ENCODE measurements at places on chromosomes 7 and 10. TPM values are rescaled to one million over a fixed set of nuclear protein-coding genes. Genes with fewer than 3 reads are reported as not detected.

DPCD gene
- 16.7 TPM for total RNA-seq

DNA sequence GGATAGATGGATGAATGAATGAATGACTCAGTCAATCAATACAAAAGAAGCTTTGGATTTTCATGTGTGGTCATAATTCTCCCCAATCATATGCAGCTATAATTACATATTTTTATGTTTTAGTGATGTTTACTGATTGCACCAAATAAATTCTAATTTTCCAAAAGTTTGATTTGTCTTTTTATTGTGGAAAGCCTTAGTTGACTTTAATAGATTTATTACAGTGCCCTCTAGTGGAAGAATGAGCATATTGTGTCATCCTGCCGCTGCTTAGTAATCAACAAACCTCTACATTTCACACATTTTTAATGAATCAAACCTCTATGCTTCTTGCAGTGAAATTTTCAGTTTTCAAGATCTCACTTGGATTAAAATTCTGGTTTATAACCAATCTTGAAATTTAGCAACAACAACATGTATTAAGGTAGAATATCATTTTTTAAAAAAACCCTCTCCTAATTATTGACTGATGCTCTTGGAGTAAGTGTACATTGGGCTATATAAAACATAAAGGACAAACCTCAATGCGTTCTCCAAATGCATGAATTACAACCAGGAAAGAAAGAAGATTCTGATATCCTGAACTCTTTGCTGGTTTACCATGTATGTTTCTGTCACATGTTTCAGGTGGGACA is 55.6 kb upstream of the PNLIP start:
- no peak for DNase-seq

DNA sequence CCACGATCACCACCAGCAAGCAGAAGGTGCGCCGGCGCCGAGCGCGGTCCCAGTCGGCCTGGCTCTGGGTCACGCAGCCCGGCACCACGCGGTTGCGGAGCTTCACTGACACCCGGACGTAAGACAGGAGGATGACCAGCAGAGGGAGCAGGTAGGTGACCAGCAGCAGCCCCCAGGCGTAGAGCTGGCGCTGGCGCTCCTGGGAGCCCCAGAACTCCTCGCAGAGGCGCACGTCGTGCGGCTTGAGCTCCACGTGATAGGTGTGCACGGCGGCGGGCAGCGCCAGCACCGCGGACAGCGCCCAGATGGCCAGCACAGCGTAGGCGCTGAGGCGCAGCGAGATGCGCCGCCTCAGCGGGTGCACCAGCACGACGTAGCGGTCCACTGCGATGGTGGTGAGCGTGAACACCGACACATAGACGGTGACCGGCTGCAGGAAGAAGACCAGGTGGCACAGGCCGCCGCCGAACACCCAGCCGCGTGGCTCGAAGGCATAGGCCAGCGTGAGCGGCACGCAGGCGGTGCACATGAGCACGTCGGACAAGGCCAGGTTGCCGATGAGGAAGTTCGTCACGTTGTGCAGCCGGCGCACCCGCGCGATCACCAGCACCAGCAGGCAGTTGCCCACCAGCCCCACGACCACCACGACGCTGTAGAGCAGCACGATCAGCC is 920 bp downstream of the PRLHR start:
- peak; percentile 81 for DNase-seq

DNA sequence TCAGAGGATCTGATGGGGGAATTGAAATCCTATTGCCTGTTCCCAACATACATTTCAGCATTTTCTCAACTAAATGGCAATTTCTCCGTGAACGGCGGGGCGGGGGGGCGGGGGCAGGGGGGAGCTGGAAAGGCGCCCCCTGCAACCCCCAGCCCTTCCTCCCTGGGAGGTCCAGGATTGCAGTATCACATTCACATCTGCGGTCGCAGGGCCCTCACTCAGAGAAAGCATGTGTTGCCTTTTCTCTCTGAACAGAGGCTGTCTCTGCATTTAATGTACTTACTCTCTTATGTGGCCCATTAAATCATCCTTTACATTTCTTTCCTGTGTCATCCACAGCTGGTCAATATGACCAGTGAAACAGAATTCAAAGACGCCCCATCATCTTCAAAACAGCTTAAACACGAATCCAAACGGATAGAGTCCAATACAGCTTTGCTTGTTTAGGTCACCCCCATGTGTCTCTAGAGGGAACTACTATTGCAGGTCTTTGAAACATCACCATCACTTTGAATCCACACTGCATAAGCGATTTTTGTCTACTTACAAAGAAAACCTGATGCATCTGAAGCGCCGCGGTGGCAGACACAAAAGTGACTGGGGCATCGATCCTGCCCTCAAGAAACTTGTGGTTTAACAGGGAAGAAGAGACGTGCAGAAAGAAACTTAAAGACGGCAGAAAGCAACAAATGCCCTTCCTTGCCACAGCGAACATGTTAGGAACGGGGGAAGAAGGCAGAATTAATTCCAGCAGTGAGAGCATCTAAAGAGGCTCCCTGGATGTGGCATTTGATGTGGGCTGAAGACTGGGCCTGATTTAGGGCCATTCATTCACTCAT is 17.0 kb upstream of the ECHDC3 start:
- DNase-seq: peak; percentile 29

DNA sequence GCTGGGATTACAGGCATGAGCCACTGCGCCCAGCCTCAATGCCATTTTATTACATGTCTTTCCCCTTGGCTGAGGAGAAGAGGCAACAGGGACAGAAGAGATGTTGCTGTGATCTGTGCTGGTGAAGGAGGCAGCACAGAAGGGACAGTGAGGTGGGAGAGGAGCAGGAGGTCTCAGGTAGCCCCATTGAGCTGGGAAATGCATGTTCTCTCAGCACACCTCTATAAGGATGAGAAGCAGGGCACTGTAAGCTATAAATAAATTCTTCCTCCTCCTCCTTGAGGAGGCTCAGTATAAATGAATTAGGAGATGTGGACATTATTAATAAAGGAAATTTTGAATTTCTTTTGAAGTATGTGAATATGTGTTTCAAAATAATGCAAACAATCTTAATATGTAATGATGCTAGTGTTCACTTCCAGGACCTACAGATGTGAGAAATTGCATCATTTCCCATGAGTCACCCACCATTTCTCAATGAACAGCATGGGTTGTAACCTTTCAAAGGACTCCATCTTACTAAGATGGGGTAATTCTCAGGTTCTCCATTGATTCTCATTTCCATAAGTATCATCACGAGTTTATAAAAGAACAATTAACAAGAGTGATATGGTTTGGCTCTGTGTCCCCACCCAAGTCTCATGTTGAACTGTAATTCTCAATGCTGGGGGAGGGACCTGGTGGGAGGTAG is 88.9 kb upstream of the ODAD2 start:
- DNase-seq: no peak

DNA sequence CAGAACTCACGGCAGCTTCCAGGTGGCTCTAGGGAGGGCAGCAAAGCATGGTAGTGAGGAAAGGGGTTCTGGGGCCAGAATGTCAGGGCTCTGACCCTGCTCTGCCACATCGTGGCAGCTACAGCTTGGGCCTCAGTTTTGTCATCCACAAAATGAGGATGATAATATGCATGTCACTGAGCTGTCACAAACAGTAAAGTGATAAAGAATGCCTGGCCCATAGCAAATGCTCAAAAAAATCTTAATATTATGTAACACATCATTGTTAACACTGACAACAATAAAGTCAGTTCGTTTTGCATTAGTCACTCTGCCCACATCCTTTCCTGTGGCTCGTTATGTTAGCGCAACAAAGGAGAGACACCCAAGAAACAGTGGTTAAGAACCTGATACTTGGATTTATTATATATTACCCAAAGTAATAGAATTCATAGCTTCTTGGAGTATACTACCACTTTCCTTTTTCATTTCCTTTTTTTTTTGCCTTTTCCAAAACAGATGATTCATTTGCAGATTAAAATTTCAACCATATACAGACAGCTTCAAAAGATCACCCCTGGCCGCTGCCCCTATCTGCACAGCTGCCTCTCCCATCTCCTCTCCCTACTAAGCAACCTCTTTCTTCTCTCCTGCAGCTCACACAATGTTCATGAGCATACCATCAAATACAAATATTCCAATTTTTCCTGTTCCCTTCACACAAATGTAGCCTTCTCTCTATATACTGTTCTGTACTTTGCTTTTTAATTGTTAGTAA is 45.5 kb upstream of the DDC start:
- DNase-seq: no peak

DNA sequence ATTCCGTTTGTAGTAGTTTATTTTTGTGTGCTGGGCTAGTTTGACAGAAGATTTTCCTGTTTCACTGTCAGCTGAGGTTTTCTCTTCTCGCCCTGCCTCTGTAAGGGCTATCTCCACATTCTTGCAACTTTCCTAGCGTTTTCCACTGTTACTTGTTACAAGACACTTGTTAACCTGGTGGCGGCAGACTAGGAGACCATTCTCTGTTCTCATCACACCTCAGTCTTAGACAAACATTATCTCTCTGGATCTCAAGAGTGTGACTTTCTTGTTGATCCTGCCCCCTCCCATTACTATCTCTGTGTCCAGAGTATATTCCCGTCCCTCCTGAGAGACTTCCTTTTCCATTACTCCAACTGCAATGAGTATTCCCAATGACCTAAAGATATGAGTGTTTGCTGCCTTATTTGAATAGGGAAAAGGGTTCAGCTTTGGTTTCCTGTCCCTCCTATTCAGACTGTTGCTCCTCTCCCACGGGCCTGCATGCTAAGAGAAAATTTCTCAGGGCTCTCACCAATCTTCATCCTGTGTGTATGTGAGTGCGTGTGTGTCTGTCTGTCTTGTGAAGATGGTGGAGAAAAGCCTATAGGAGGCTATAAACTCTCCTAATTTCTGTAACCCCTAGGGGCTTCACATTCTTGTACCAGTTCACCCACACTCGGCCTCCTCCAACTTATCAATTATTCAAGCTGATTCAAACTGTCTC is 722.4 kb upstream of the POT1 start:
- DNase-seq: no peak

- DNase-seq: no peak
Measured at GRCh38 chr7:148738737-148739535, 40.2 kb downstream of the CUL1 start.

DNA sequence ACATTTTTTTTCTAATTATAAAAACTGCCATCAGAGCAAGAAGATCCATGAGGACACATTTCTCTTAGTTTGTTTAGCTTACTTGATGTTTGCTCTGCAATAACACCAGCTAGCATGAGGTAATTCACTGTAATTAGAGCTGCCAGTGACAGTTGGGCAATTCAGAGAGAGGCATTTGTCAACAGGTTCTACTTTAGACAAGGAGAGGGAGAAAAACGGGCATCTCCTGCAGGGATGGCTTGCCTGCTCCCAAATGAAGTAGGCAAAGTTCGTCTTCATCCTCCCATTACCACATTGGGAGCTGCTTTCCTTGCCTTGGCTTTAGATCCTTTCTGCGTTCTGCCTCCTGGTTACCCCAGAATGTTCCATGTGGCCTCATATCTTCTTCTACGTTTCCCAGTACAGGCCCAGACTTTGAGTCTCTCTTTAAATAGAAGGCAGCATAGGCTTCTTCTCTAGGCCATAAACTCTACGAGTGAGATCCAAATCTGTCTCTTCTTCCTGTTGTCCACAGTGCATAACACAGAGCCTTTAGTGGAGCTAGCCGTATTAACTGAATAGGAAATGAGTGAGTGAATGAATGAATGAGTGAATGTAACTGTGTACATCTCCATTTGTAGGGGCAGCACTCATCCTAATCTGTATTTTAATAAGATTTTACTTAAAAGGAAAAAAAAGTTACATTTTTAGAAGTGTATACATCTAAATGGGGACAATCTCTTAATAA is 21.2 kb downstream of the ASB15 start:
- no peak for DNase-seq

TMEM178B gene
- total RNA-seq: 0.28 TPM

PTPN20 gene
- 0.97 TPM for total RNA-seq

- DNase-seq: no peak
Measured at GRCh38 chr7:81300753-81301152, 381.9 kb upstream of the SEMA3C start.

GRCh38 chr10:75180592-75180991 is 30.0 kb upstream of the VDAC2 start:
- DNase-seq: no peak

GRCh38 chr7:33221390-33221789 is 92.0 kb downstream of the BBS9 start:
- DNase-seq: no peak

POT1 gene
- total RNA-seq: 25.7 TPM

PIK3CG gene
- total RNA-seq: 2.4 TPM

DNA sequence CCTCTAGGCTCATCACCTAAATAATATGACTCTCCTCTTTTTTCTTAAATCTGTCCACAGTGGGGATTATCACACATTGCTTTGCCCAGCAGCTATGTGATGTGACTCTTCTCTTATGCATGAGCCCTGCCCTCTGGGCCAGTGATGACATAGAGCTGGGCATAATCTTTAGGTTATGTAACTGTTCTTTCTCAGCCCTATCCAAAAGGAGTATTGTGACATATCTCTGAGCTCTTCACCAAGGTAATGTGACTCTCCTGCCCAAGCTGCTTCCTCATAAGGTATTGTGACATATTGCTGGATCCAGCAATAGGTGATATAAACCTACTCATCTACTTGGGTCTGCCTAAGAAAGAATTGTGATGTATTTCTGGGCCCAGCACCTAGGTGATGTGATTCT is 37.7 kb upstream of the ZNF107 start:
- no peak for DNase-seq

GRCh38 chr10:69731184-69731583 is 70.5 kb upstream of the COL13A1 start:
- no peak for DNase-seq

GRCh38 chr10:31669357-31669756 is 259.3 kb downstream of the ARHGAP12 start:
- no peak for DNase-seq

DNA sequence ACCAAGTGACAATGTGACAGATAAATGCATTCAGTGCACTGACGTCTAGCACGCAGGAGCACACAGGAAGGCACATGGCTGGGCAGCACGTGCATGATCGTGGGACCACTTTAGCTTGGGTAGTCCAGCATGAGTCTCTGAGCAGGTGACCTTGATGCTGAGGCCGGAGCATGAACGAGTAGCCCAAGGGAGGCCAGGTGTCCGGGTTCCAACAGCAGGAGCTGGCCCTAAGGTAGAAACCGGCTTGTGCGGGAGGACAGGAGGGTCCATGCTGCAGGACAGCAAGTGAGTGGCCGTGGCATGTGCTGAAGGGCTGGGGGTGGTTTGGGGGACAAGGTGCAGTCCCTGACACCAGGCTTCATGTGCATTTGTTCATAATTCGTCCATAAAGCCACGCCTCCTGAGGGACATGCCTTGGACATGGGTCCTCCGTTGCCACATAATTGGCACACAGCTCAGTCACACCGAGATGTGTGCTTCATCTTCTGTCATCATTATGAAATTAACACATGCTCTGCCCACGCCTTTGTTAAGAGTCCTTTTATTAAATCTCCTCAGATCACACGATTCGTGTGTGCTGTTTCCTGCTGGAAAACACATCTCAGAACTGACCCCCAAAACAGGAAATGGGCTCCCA is 3.1 kb upstream of the STK32C start:
- no peak for DNase-seq

SPDYE1 gene
- total RNA-seq: not detected
